ENCODE measurements at places on chromosomes 2 and 18.

- DNase-seq = no peak
These were observed 60.6 kb downstream of the IKZF2 start for GRCh38 chr2:213090772-213091171.

GRCh38 chr2:180524499-180524898 is 455.9 kb upstream of the UBE2E3 start:
- no peak for DNase-seq

DNA sequence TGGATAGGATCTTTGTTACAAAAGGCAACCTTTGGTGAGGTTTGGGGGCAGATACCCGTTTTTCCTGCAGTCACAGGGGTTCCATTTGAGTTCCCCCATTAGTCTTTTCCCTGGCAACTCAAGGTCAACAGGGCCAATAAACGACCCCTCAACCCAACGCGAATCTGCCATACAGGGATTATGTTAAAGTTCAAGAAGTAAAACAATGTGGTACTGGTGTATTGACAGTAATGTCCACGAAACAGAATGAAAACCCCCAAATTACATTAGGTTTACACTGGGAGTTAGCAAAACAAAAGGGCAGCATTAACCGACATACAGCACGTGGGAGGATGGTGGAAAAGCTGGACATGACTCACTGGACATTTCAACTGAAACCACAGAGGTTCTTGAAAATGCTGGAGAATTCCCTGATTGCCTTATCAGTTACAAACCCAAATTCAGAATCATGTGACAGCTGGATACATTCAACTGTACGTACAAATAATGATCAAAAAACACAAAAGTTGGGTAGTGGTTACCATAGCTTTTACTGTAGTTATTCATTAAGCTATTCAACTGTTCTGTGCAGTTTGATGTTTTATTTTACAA is 4.9 kb upstream of the IMP4 start:
- no peak for DNase-seq

GRCh38 chr18:4394700-4395099 is 60.4 kb downstream of the DLGAP1 start:
- no peak for DNase-seq

Measured in left ventricle myocardium inferior (tissue), 1 donor.